ENCODE measurements at places on chromosomes 3 and 15.

DNA sequence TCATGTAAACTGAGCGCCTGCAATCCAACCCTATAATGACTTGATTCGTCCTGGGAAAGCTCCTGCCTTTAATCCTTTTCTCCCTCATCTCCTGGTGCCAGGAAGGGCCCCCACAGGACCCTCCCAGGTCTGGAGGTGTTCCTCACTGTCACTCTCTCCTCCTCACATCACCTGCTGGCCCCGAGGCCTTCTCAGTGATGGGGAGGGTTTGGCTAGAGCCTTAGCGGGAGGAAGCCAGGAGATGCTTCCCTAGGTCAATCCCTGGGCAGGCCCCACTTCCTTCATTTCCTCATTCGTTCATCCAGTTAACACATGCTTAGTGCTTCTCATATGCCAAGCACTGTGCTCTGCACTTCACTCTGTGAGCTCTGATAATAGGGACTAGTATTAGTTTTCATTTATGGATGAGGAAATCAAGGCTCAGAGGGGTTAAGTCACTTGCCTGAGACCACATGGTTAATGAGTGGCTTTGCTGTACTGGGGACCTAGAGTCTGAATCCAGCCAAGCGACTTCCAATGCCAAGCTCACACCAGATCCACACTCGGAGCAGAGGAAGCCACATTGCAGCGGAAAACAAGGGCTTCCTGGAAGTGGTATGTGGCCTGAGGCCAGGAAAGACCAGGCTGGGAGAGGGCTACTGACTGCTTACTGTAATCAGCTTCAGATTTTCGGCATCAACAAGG is 50.3 kb upstream of the CHRNB4 start:
- no peak for DNase-seq

DNA sequence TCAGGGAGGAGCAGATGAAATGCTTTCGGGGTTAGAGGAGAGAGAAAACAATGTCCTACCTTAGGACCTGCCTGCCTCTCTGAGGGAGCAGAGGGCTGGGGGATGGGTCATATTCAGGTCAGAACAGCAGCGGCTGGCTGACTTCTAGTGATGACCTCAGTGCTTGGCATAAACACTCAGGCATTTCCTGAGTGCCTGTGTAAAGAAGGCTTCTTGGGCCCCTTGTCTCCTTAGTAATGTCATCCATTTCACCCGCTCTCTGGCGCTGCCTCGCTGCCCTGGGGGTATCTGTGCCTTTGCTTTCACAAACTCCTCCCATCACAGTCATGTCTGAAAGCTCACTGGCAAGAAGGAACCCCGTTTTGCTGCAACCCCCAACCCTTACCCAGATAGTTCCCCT is 82.9 kb upstream of the GSK3B start:
- no peak for DNase-seq

DNA sequence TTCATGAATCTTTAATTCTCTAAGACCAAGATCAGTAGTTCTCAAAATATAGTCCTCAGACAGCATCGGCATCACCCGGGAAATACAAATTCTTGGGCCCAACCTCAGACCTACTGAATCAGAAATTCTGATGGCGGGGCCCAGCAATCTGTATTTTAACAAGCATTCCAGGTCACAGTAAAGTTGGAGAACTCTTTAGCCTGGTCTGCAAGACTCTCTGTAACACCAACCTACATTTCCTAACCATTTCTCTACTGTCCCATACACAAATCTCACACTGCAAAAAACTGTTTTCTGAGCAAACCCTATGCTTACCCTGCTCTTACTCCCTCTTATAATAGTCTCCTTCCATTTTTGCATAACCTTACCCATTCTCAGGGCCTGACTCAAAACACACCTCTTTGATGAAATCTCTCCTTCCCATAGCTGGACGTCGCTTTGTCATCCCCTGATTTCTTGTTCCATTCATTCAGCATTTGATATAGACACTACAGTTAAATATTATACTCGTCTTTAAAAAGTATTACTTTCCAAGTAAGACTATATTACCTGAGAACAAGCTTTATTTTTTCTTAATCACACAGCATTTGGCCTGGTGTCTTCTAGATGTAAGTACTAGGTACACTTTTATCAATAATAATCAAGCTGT is 83.3 kb upstream of the MYO5C start:
- no peak for DNase-seq

- DNase-seq, result no peak
Measured at GRCh38 chr3:72189339-72189738, 404.4 kb upstream of the PROK2 start.

DNA sequence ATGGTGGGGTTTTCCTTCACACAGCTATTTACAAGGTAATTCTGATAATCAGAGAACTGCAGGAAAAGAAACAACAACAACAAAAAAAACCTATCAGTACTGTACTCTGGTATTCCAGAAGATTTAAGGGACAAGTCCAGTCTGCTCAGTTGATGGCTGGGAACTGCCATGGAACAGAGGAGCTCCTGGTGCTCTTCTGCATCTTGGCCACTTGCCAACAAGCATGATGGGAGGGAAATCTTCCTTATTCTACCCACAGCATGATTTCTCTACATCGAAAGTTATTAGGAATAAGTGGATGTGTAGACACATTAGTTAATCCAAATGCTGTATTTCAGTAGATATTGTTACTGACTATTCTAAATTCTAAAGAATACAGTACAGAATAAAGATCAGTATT is 51.7 kb downstream of the RASGRP1 start:
- DNase-seq, result no peak

DNA sequence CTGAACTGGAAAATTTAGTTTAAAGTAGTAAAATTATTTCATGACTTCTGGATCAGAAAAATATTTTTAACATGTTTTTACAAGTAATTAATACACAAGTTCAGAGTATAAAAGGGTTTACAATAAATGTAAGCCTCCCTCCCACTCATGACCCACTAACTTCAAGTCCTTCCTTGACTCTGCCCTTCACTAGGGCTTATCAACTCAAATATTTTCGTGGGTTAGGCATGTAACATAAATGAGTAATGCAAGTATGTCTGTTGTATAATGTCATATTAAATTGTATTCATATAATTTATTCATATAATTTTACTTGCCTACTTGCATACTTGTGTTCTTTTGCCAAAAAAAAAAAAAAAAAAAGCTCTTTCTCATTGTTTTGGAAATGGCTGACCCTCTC is 3.4 kb upstream of the OPA1 start:
- DNase-seq, result no peak

GRCh38 chr15:39579487-39580116 is 1.3 kb upstream of the THBS1 start:
- DNase-seq, result no peak

GRCh38 chr15:66071921-66072295 is 181.6 kb downstream of the MEGF11 start:
- no peak for DNase-seq

DNA sequence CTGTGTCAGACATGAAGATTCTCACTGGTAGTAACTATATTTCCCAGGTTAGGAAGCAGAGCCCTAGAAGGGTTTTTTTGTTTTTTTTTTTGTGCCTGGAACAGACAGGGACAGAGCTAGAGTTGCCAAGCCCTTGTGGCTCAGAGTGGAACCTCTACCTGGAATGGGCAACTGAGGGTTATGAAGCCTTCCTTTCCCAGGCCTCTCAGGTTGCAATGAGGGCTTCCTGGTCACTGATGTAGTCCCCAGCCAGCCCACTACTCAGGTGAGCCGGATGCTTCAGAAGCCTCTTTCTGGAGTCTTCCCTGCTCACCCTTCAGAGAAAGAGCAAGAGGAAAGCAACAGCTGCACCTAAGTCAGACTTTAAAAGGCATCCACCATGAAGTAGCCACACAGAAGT is 48.8 kb upstream of the MANF start:
- no peak for DNase-seq

DNA sequence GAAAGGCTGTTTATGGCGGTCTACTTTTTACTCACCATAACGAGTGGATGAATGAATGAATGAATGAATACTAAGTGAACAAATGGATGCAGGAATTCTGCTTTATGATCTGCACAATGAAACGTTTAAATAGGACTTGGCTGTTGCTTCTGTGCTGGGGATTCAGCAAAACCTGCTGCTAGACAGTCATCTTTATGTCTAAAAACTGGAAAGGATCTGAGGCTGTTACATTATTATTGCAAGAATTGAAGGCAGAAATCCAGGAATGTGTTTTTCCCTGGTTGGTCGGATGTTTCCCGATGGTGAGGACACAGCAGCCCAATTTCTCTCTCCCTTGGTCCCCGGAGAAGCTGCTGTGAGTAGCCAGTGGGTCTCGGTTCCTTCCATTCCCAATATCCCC is 94.2 kb downstream of the GABRG3 start:
- DNase-seq, result no peak

GRCh38 chr3:67686069-67686468 is 31.7 kb upstream of the SUCLG2 start:
- no peak for DNase-seq

DNA sequence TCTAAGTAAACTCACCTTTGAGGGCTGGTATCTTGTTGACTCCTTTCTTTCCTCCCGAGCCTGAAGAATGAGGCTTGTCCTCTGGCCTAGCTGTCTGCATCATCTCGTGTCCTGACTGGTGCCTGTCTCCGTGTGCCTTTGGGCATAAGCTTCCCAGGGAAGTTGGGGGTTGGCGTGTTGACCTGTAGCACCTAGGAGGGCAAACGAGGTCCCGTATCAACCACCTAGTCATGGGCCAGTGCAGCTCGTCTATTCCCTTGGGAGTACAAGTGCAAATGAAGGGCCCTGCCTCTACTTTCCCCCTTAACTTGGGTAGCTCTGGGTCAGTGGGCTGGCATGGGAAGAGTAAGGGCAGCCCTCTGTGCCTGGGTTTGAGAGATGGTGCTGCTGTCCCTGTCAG is 8.7 kb downstream of the TEX264 start:
- DNase-seq, result no peak

GRCh38 chr3:183285828-183286457 is 32.9 kb downstream of the B3GNT5 start:
- DNase-seq, result peak; percentile 82

- DNase-seq, result no peak
Measured at GRCh38 chr3:133455281-133455680, 55.4 kb downstream of the BFSP2 start.

DNA sequence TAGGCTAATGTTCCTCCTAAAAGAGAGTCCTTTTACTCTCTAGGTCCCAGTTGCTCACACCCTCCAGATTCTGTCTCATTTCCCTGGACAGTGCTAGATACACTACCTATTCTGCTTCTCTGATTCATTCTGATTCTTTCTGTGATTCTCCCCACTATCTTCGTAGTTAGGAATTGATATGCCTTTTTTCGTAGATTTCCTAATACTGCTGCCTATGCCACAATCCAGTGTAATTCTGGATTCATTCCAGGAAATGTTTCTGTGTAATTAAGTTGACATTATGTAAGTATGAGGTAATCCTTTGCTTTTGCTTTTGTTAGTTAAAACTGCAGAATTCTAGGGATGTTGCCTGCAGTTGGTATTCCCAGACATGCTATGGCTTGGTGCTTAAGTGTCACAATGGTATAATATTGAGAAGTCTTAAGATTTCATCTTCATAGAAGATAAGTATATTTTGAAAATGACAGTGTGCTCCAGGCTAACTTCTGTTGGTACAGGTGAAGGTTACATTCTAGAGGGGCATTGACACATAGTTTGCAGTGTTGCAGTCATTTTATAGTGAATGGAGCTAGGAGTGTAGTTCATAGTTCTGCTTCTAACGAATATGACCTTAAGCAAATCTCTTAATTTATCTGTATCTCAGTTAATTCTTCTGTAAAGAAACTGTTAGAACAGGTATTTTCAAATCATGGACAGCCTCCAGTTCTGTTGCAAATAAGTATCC is 54.3 kb downstream of the RIOX2 start:
- no peak for DNase-seq

DNA sequence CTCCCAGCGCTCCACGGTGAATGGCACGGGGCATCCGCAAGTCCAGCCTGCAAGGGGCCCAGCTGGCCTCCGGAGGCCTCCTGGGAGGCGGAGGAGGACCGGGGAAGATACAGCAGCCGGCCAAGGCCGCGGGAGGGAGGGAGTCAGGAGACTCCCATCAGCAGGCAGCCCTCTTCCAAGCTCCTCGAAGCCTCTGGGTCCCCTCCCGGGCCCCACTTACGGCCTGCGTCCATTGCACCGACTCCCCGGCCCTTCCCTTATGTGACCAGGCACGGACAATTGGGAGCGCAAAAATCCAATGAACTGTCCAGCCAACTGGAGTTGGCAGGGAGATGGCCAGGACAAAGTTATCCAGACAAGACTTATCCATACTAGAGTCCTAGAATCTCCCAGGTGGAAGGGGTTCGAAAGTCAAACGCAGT is 668 bp downstream of the MFGE8 start:
- no peak for DNase-seq

- no peak for DNase-seq
Measured at GRCh38 chr15:100170291-100171210, 171.2 kb downstream of the ADAMTS17 start.

GRCh38 chr3:147404000-147404799 is 2.1 kb downstream of the ZIC4 start:
- DNase-seq, result no peak

DNA sequence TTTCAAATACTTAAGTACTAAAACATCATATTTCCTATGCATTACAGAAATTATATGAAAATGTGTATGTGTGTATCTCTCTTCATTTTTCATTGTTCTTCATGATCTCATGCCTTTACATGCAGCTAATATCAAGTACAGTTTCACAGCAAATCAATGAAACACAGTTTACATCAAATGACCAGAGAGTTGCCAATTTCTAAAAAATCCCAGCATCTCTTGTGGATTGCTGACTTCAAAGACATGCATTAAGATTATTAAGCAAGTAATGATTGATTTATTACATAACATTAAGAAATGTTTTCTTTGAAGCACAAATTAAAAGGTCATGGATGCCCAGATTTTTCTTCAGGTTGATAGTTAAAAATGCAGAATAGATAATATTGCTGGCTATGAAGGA is 31.0 kb upstream of the TAFA4 start:
- no peak for DNase-seq

DNA sequence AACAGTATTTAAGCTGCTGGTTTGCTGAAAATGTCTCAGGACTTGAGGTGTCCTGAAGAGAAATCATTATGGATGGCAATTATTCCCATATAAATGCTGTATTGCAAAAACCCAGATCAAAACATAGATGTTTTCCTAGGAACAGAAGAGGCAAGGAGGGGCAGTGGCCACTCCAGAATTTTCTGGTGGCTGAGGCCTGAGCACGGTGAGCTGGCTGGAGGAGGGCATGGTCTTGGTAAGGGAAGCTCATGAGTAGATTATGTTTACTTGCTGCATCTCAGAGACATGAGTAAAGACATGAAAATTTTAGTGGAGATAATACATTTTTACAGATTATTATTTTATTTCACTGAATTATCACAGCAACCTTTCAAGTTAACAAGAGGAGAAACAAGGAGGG is 31.1 kb downstream of the PGPEP1L start:
- DNase-seq, result no peak

GRCh38 chr15:89642106-89642505 is 13.2 kb downstream of the KIF7 start:
- no peak for DNase-seq
